Stimulated activated naive B cell treated with anti-CD40 and anti-IgM and Interleukin-4, amounts not matched to agents 10 μg/mL and 1 μg/mL and 100 μg/mL, for 72 hours (primary cell): ENCODE measurements at places on chromosomes 16 and 17.

- DNase-seq, result no peak
These were observed 15.9 kb upstream of the TNS4 start for GRCh38 chr17:40517286-40517662.

DNA sequence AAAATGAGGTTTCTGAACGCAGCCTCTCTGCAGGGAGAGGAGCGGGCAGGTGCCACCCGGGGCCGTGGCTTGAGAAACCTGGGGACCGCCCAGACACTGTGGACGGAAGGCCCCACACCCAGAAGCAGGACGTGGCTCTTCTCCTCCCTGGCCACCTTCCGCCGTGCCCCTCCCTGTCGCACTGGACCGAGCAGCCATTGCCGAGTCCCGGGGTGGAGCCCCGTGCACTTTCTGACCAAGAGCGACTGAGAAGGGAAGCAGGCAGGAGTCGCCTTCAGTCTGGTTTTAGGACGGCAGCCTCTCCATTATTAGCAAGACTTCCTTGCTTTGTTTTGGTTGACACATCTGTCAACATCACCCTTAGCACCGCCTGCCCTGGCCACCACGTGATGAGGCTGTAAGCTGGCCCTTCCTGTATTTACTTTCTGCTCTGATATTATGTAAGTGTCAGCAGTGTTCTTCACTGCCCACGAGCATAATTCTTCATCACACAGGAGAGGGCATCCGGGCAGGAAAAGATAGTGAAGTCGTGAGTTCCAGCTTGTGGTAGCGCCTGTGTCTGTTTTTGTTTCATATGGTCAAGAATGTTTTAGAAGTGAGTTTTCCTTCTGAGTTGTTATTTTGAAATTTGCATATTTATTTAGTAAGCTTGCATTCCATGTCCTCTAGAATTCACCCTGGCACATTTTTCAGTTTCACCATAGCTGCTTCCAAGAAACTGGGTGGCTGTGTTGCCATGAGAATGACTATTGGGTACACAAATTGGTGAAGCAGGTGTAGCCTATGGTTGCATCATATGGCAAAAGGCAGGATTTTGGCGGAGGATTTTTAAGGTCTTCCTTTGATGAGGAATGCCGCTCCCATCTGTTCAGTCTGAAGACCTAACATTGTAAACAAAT is 1.0 kb downstream of the HERPUD1 start:
- no peak for DNase-seq

- no peak for DNase-seq
These were observed 781.6 kb upstream of the SOX9 start for GRCh38 chr17:71339206-71339605.

DNA sequence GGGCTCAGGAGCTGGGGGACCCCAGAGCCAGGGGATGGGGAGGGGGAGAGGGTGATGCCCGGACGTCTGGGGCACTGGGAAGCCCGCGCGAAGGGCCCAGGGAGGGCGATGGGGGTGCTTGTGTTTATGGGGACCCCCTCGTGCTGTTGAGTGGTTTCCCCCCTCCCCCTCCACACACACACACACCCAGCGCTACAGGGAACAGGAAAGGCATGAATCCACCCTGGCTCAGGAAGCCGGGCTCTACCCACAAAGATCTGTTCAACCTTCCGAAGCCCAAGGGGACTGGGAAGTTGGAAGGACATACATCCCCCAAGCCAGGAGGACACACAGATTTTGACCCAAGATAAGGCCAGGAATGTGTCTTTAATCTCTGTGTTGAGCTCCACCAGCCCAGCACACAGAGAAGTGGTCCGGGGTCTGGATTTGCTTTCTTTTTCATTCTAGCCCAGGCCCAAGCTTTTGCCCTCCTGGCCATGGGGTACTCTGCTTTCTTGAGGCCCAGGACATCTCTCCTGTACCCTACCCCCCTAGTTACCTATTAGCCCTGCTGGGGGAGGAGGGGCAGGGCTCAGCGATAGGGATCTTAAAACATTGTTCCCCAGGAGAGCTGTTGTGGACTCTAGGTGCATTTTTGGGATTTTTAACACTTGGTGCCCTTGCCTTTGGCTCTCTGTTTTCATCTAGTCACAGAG is 1.2 kb downstream of the UBALD2 start:
- DNase-seq, result no peak

- no peak for DNase-seq
These were observed 99.3 kb downstream of the METRNL start for GRCh38 chr17:83178533-83179304.

- DNase-seq, result no peak
These were observed 7.3 kb upstream of the MC1R start for GRCh38 chr16:89911375-89911774.

DNA sequence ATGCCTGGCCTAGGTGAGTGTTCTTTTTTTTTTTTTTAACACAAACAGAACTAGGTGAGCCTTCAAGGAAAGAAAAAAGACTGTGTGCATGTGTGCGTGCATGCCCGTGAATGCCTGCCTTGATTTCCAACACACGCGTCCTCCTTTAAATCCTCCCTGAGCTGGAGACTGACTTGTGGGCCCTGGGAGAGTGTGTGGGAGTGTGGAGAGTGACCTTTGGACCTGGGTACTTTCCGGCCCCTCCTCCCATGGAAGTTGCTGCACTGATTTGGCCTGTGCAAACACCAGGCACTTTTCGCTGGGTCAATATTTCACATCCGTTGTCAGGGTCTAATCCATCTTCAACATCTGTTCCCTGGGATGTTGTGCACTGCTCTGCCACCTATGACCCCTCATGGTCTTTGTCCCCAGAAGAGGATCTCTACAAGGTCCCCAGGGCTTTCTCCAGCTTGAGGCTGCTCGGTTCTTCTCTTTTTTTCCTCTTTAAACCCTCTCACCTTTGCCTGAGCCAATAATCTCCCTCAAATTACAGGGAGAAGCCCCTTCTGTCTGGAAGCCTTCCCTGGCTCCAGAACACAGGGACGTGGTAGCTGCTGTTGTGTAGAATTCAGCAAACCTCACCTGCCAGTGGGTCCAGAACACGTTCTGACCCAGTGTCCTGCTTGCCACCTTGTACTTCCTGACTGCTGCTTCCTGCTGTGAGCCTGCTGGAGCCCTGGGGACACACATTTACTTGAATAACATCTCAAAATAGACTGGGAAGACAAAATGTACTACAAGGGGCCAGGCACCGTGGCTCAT is 20.8 kb upstream of the ATP5MC1 start:
- DNase-seq, result no peak
